SK-MEL-5 (cell line): ENCODE measurements at places on chromosomes 2 and 18.
A peak's percentile ranks its signal among the peaks of the same experiment; 100 is the strongest.

DNA sequence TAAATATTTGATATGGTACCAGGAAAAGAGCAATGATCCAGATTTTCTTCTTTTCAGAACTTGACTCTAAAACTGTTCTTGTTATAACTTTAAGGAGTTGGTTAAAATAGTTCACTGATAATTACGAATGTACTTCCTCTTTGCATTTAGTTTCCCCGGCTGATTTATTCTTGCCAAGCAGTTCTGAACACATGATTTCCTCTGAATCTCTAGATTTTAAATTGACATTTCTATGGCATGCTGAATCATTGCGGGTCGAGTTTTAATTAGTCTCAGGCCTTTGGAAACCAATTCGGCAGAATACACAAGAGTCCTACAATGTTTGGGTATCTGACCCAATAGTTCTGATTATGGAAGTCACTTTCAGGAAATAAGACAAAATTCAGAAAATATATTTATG, 37.3 kb upstream of the DNAH7 start:
- DNase-seq, result no peak

GRCh38 chr2:138359532-138359931, 142.0 kb upstream of the SPOPL start:
- no peak for DNase-seq

DNA sequence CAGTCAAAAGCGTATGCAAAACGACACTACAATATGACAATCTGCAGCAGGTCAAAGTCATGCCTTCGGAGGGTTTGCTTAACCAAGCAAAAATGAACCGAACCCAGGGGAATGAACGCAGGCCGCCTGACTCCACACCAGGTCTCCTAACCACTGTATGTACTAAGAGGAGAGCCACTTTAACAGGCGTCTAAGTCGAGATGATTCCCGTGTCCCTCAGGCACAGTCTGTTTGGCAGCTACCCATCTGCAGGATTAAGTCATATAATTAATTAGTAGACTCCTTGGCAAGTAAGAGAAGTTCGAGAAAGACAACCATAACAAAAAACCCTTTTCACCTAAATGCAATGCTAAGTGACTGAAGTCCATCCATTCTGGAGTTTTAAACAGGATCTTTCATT, 15.2 kb downstream of the CYB5A start:
- no peak for DNase-seq

DNA sequence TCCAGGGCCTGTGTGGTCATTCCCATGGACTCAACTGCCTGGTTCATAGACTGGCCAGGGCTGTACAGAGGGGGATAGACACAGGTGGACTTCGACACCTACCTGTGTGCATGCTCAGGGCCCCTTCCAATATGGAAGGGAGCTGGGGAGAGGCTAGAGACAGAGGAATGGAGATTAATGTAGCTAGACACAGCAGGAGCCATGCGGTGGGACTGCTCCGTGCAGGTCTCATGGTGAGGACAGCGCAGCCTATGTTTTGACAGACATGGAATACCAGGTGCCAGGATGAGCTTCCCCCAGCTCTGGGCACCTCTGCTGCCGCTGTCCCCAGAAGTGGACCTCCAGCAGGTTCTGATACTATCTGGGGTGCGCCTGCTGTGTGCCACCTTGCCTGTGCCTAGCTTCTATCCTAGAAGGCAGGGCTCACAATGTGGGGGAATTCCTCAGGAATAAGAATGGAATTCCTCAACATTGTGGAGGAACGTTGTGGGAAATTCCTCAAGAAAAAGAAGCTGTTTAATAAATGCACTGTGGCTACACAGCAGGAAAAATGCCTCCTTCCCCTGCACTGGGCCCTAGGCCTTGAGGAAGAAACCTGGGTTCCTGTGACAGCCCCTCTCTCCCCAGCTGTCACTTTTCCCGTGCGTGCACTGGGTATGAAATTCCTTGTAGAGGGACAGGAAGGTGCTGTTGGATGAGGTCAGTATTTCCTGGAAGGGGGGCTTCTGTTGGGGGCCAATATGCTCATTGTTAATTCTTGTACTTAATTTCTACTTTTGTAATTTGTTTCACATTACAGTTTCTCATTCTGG, 7.3 kb downstream of the IL1R1 start:
- no peak for DNase-seq

DNA sequence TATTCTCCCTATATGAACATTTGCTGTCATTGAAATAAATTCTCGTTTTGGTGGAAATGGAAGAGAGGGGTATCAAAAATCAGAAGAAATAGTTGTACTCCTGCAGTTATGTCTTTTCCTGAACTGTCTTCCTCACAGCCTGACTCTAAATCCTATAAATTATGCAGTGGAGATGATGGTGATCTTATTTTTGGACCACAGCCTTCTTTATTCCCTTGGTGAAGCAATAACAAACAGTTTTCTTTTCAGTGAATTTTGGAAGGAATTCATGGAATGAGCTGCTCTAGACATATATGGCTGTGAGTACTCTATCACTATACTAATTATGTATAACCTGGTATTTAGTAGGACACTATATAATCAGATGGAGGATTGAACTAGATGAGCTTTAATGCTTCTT, 1.7 kb upstream of the SLC25A12 start:
- no peak for DNase-seq

DNA sequence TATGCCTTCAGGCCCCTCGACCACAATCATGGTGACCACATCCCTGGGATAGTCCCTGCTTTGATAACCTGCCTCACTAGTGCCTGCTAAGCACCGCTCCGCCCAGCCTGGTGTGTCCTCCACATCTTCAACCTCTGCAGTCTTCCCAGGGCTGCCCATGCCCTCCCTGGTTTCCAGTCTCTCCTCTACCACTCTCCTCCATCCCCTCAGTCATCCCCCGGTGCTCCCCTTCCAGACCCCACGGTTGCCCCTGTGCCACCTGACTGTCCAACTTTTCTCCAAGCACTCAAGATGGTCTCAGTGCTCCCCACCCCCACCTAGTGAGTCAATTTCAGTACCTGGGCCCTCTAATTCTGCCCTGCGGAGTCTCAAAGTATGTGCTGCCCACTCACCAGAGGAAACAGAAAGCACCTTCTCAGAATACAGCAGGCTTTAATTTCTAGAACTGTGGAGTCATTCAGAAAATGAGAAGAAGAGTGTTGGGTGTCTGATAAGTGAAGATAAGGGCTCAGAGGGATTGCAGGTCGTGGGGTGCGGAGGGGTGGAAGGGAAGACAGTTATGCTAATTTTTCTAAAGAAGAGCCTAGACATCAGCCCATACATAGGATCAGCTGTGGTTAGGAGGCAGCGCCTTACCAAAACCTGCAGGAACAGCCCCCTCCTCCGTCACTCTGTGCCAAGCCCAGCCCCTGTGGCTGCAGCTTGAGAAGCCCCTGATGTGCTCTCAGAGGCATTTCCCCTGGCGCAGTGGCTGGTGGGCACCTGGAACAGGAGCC, 53.6 kb upstream of the CAB39 start:
- DNase-seq, result no peak

GRCh38 chr2:48398285-48399002, 131.5 kb upstream of the STON1 start:
- peak; percentile 26 for DNase-seq

DNA sequence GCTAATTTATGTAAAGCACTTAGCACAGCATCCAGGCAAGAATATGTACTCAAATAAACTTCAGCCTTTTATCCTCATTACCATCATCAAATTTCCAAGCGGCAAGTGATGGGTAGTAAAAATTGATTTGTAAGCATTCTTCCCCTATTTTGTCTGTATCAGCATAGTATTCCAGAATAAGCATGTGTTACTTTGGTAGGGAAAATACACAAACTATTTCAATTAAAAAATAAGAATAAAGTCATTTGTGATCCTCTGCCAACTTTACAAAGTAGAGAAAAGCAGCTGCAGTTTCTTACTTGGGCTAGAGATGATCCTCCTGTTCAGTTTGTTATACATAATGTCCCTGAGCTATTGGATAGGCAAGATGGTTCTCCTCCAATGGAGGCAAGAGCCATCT, 493.2 kb downstream of the ZEB2 start:
- DNase-seq, result no peak

DNA sequence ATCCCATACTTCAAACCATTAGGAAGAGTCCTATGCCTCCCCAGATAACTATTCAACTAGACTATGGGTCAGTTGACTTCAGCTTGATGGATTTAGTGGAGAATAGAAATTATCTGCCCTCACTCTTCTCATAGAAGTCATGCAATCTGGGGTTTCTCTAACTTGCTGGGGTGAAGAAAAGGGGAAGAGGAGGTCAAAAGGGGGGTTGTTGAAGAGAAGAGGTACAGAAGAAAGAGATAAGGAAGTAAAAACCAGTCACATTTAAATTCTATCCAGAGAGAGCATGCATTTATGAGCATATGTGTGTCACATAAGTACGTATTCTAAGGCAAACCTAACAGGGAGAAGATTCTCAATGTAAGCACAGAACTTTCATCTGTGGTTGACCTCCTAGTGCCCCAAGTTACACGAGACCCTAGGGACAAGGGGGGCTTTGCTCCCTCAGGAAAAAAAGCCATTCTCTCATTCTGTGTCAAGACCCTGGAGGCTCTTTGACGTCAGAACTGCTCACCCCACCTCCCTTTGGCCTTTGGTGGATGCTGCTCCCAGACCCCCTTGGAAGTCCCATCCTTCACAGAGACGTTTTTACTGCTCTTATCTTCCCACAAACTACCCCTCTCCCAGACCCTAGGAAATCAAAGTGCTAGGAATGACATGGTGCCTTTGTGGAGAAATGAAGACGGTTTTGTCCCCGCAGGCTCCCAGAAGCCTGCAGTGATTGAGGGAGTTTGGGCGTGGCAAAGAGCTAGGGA, 236.8 kb upstream of the TNP1 start:
- DNase-seq, result no peak
